ENCODE measurements at places on chromosomes 12 and 14. TPM values are rescaled to one million over a fixed set of nuclear protein-coding genes. Genes with fewer than 3 reads are reported as not detected.
A peak's percentile ranks its signal among the peaks of the same experiment; 100 is the strongest.

DNA sequence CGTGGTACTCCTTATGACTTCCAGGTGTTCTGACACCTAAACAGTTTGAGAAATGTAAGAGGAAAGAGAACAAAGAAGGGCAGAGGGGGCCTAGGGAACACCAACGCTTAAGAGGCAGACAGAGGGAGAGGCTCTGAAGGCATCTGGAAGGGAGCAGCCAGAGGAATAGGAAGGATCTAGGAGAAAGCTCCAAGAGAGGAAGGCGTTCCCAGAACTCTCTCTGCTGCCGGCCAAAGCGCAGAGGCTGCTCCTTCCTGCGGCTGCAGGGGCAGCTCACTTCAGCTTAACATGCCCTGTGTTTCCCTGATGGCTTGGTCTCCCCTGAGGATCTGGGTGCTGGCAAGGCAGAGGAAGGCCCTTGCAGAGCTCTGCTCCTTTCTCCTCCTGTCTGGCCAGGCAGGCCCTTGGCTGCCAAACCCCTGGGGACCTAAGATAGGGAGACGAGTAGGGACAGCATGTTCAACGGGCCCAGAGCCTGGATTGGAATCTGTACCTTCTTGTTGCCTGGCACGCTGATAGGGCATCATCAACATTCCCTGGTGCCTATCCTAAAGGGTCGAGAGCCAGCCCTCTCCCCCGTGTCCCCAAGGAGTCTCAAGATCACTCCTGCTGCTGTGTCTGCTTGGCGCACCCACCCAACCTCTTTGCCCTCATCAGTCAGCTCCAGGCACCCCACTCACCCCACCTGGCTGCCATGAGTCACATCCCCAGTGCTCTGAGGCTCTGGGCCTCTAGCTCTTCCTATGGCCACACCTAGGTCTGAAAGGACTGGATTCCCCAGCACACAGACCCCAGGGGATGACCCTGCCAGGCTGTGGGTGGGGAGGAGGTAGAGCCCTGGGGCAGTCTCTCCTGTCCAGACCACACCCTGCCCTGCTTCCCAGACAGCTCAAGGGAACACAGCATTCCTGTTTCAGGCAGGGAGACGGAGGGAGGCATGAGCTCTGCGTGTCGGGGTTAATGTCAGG lies 45.6 kb downstream of the LTBP2 start:
- DNase-seq: no peak

GRCh38 chr12:104212516-104212915 lies 3.1 kb upstream of the TXNRD1 start:
- no peak for DNase-seq

DNA sequence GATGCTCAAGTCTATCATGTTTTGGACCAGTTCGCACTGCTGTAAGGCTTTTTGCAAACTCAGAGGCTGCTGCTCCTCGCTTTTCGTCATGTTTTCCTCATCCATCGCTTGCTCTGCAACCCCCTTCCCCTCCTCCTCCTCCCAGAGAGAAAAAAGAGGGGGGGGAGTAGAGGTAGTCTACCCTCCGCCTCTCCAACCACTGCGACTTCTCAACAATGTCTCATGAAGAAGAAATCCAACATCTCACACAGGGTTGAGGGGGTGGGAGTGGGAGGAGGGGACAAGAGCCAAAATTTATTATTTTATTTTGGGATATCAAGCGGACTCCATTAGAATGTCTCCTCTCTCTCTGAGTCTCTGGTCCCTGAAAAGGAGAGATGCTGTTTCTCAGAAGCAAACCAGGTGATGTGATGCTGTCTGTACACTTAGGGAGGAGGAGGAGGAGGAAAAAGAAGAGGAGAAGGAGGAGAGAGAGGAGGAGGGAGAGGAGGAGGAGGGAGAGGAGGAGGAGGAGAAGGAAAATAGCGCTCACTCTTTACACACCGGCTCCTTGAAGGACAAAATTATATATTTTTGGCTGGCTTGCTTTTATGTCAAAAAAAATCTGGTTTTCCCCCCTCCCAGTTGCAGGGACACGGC lies 520 bp downstream of the KSR2 start:
- DNase-seq: no peak

- no peak for DNase-seq
Observed at GRCh38 chr14:79639613-79640012, 571.7 kb downstream of the DIO2 start.

DNA sequence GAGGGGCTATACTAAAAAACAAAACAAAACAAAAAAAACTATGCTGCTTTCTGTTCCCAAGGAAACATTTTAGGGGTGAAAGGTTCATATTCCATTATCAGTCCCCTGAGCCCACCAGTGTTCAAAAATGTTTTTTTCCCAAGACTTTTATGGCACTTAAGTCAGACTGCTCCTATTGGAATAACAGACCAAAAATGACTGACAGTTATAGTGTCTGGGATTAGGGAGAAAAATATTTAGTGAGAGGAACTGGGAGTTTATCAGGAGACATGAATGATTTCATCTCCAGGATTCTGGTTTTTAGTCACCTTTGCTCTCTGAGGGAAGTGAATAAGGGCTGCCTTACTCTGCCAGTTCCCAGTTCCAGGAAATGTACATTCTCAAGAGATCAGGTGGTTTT lies 68.0 kb downstream of the PDE3A start:
- DNase-seq: no peak

- DNase-seq: no peak
Observed at GRCh38 chr12:68631227-68631626, 20.5 kb downstream of the RAP1B start.

DNA sequence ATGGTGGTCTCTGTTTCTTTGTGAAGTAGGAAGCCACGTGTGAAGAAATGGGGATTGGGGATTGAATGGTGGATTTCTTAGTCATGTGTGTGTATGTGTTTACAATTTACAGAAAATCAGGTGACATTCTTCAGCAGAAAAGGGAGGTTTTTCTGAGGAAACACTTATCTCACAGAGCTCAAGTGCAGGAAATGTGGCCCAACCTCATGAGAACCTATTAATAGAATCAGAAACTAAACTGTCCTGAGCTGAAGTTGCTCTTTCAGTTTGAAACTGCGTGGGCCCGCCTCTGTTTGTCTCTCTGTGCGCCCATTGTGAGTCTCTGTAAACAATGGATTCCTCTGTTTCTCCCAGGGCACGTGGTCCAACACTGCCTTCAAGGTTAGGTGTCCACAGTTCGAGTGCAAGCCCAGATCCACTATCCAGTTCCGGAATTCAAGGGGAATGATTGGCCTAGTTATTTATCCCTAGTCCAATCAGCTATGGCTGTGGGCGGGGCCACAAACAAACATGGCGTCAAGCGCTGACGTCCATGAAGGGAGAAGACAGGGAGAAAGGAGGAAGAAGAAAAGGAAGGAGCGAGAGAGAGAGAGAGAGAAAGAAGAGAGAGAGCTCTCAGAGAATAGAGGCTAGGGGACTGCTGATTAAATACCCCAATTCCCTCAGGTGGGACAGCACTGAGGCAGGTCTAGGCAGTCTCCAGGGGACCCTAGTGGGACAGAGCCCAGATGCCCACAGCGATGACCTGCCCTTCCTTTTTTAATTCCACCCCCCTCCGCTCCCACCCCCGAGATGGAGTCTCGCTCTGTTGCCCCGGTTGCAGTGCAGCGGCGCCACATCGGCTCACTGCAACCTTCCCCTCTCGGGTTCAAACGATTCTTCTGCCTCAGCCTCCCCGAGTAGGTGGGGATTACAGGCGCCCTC lies 31.4 kb upstream of the C12orf76 start:
- peak; percentile 23 for DNase-seq

- DNase-seq: no peak
Observed at GRCh38 chr12:123879691-123880090, 92.9 kb downstream of the CCDC92 start.

DNA sequence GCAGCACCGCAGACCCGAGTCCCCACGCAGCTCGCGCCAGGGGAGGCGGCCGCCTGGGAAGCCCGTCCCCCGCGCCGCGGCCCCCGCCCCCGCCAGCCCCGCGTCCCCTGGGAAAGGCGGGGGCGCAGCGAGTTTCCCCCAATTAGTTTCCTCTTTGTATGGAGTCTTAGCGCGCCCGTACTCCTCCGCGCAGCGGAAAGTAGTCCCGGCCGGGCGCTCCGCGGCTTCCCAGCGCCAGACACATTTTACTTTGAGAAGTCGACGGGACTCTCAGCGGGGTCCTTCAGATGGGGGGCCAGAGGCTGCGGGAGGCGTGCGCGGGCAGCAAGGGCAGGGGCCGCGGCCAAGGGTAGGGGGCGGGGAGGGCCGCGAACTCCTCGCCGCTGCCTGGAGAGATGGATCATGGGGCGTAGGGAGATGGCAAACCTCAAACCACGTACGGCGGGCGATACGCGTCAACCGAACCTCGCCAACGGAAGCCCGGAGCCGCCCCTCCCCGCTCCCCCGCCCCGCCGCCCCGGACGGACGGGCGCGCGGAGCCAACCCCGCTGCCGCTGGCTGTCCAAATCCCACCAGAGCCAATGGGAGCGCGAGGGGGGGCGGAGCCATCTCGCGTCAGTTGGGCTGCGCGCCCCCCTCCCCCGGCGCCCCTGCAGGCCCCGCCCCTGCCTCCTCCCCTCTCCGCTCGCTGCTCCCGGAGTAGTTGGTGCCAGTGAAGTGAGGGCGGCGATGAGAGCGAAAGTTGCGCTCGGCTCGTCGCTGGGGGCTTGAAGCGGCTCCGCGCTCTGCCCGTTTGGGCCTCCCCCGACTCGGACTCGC lies at the start of gene RCOR1:
TSS of gene RCOR1 (plus strand) at position 706 of the 819 bp plus-strand sequence. CDS start 238 bp downstream, outside the sequence.
- DNase-seq: peak; percentile 92

GRCh38 chr12:122937622-122938091 lies 28.6 kb downstream of the ABCB9 start:
- DNase-seq: no peak

GRCh38 chr12:120687578-120688289 lies 785 bp downstream of the MLEC start:
- peak; percentile 57 for DNase-seq

GRCh38 chr12:110885152-110885840 lies 35.1 kb downstream of the MYL2 start:
- DNase-seq: no peak

DNA sequence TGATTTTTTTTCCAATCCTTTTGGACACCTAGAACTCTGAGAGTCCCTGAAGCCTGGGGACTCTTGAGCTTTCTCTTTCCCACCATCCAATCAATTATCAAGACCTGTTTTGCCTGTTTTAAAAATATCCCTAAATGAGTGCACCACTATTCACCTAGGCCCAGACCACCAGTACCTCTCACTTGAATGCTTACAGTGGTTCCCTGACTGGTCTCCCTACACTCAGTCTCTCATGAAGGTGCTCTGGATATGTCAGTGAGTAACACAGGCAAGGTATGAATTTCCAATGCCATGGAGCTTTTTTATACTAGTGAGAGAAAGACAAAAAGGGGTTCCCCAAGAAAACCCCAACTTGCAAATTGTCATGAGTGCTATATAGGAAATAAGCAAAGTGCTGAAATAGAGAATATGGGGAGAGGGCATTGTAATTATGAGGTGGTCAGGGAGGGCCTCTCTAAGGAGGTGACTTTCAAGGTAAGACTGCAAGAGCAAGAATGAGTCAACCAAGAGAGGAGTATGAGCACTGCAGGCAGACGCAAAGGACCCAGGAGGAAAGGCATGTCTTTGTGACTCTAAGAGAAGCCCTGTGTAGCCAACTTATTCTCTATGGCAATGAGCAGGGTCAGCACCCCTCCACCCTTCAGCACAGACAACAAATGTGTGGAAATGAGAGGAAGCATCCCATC lies 85.3 kb upstream of the MBIP start:
- no peak for DNase-seq

- DNase-seq: no peak
Observed at GRCh38 chr12:121112496-121112895, 20.2 kb upstream of the P2RX7 start.

GRCh38 chr12:122350141-122350848 lies 72.2 kb downstream of the CLIP1 start:
- DNase-seq: peak; percentile 66

- DNase-seq: no peak
Observed at GRCh38 chr12:130641533-130642184, 74.4 kb downstream of the RIMBP2 start.

GRCh38 chr12:54230555-54230954 lies 41.8 kb upstream of the SMUG1 start:
- no peak for DNase-seq

GRCh38 chr14:64768401-64769095 lies 64.3 kb downstream of the PLEKHG3 start:
- no peak for DNase-seq

DNA sequence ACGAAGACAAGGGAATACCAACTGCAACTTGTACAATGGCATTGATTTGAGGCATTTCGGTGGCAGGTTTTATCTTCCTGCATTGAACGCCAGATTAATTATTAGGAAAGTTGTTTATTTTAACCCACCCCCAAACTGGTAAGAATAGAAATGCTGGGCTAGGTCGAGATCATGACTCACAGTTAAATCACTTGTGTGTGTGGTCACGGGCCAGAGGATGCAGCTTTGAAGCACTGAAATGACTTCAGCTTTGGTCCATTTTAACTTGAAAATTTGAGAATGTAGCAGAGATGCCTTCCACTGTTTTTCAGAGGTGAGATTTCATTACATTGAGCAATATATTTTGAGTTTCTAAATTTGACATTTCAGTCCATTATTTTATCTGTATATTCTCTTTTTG lies 23.6 kb upstream of the KCNH3 start:
- peak; percentile 88 for DNase-seq

GRCh38 chr12:34295366-34296142 lies 273.3 kb downstream of the ALG10 start:
- DNase-seq: no peak

- DNase-seq: peak; percentile 96
Observed at GRCh38 chr14:20516921-20517320, 11.6 kb downstream of the RNASE10 start.

GRCh38 chr14:34374998-34375740 lies 86.9 kb downstream of the SPTSSA start:
- DNase-seq: no peak

The DPPA3 gene
- total RNA-seq: not detected

The HVCN1 gene
- total RNA-seq: 3.9 TPM

The LHX5 gene
- total RNA-seq: not detected

The CEBPE gene
- total RNA-seq: not detected

The GLTP gene
- total RNA-seq: 45.9 TPM

The ITGB7 gene
- total RNA-seq: not detected

The KCNC2 gene
- total RNA-seq: not detected

The SLC7A7 gene
- 1.9 TPM for total RNA-seq

The SLCO1B1 gene
- total RNA-seq: not detected

The OTOGL gene
- 0.26 TPM for total RNA-seq

The WNT1 gene
- total RNA-seq: not detected

The PAX9 gene
- not detected for total RNA-seq

Data from dermis microvascular lymphatic vessel endothelial cell (primary cell).